ENCODE measurements at places on chromosomes 7 and 10.

DNA sequence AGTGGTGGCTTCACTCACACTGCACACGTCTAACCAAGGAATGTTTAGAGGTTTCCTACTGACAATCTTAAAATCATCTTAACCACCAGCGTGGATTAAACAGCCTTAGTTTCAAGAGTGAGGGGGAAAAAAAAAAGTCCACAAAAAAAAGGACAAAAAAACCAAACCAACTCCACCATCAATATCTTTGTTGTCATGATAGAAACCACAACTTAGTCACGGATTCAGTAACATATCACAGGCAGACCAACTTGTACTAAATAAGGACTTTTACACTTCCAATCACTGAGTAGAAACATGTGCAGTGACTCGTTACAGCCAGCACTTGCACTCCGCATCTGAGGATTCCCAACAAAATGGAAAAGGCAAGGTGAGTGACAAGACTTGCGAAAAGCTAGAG lies 46.5 kb downstream of the FAM171A1 start:
- DNase-seq: no peak

DNA sequence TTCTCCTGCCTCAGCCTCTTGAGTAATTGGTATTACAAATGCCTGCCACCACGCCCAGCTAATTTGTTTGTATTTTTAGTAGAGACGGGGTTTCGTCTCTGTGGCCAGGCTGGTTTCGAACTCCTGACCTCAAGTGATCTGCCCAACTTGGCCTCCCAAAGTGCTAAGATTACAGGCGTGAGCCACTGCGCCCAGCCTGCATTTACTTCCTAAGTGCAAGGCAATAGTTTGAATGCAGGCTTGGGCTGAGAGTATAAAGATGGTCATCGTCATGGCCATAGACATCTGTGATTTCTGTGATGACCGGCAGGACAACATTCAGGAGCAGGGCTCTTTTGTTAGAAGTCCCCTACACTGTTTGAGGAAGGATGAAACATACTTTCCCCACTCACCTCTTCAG lies 393.9 kb upstream of the SHH start:
- no peak for DNase-seq

DNA sequence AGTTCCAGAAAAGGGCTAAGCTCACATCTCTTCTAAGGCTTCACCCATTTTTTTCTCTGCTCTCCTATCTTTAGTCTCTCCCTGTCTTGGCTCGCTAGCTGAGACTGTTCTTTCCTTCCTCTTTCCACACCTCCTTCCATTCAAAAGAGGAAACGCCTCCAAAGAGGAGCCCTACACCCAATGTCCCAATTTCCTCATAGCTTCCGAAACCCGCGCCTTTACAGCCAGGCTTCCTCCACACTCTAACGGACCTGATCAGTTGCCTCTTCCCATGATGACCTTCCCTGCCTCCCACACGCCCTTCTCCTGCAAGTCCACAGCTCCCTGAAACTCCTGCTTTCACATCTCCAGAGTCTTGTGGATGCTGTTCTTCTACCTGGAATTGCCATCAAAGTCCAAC lies 71.7 kb downstream of the COBL start:
- DNase-seq: no peak

- DNase-seq: peak; percentile 52
Observed at GRCh38 chr7:129367700-129368388, 66.4 kb upstream of the STRIP2 start.

- no peak for DNase-seq
Observed at GRCh38 chr10:77131214-77131613, 506.4 kb downstream of the KCNMA1 start.

DNA sequence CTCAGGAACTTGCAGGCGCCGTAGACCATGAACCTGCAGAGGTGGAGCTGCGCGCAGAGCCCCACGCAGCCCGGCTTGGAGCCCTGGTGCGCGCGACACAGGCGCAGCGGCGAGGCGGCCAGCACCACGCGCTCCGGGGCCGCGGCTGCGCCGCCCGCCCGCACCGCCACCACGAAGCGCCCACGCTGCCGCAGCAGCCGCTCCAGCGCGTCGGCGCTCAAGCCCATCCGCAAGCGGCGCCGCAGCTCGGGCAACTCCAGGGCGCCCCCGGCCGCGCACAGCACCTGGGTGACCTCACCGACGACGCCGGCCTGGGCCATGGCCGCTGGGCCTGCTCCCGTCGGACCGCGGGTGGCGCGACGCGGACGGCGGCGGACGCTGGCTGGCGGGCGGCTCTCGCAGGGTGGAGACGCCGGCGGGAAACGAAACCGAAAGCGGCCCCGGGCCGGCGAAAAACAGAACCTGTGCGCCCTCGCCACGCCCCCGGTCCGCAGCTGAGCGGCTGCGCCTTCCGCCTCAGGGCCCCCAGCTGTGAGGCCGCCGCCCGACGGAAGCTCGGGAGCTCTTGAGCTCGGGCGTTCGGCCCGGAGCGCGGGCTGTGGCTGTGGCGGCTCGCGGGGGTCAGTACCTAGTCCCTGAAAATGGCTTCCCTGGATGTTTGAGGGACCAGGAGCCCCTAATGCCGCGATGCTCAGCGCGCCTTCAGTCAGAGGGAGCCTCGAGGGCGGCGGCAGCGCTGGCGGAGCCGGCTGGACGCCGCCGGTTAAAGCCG lies at the start of gene PARP12:
PARP12 (minus strand) TSS at position 424 of the 772 bp plus-strand sequence; CDS start at position 320, 104 bp downstream.
- DNase-seq: peak; percentile 46

- DNase-seq: no peak
Observed at GRCh38 chr7:17015598-17016031, 133.8 kb upstream of the AGR3 start.

DNA sequence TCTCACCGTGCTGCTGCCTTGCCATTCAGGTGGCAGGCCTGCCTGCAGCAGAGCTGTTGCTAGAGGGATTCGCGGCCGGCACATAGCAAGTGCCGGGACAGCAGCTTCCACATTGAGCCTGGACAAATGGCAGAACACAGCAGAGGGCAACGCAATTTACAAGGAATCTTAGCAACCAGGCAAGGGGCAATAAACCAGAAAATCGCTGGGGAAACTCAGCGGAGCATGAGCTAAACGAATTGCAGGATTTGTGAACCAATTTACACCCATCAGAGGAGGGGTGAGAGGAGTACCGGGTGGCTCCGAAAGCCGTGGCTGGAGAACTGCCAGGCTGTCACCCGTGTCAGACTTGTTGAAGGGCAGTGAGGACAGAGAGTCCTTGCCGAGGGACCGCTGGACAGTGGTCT lies 58.6 kb upstream of the LOXL4 start:
- DNase-seq: no peak

GRCh38 chr10:22722626-22723169 lies 8.3 kb upstream of the PIP4K2A start:
- DNase-seq: no peak

DNA sequence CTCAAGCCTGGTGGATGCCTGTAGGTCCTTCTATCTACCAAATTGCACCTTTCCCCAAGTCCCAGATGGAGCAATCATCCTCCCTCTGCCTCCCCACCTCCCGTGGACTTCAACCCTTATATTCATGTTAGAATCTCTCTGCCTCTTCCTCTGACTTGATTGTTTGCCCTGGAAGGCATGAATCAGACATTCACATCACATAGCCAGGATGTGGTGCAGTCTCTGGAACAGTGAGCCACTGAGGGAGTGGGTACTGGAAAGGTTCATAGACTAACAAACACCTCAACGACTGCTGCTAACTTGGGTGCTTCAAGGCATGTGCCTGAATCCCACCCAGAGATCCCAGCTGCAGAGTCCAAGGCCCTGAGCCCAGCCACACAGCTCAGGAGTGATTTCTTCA lies 494.0 kb downstream of the TNS3 start:
- DNase-seq: no peak

DNA sequence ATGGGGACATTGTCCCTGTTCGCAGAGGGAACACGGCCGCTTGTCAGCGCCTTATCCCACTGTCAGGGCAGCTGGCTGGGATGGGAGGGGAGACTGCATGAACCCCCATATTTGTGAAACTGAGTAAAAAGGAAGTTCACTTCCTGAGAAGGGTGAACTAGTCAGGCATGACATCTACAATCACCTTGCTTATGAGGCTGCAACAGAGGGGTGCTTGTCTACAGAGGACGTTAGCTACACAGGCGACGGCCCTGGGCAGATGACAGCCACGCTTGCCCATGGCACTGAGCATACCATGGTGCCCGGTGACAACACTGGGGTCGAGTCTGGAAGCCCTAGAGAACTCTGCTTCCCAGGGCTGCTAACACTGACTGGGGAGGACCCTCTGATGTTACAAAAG lies 46.0 kb upstream of the KDM7A start:
- no peak for DNase-seq

DNA sequence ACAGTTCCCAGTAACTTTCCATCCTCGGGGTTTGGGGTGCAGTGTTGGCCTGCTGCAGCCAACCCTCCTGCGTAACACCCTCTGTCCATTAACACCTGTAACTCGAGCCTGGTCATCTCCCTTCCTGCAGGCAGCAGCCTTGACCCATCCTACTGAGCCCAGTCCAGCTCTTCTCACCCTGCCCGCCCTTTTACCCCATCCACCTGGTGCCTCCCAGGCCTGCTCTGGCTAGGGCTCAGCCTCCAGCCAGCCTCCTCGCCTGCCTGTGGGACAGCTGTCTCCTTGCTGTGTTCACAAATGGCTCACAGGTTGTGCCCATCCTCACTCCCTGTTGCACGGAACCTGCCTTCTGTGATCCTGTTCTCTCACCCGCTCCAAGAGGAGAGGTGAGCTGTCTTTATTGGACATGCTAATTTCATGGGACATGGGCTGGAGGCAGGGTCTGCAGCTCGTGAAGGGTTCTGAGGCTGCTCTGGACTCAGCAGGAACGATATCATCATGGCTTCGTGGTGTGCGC lies 277.2 kb upstream of the TCERG1L start:
- no peak for DNase-seq

DNA sequence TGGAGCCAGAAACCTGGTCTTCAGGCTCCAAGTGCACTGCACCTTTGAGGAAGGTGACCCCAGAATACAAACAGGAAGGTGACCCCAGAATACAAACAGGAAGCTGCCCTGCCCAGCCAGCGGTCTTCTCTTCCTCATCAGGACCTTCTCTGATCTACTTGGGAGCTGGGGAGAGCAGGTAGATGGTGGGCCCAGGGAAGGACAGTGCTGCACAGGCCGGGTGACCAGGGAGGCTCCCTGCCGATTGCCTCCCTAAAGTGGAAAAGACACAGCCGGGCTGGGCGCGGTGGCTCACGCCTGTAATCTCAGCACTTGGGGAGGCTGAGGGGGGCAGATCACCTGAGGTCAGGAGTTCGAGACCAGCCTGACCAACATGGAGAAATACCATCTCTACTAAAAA lies 151.8 kb upstream of the CHST15 start:
- no peak for DNase-seq

GRCh38 chr7:157116762-157117161 lies 22.0 kb upstream of the UBE3C start:
- no peak for DNase-seq

DNA sequence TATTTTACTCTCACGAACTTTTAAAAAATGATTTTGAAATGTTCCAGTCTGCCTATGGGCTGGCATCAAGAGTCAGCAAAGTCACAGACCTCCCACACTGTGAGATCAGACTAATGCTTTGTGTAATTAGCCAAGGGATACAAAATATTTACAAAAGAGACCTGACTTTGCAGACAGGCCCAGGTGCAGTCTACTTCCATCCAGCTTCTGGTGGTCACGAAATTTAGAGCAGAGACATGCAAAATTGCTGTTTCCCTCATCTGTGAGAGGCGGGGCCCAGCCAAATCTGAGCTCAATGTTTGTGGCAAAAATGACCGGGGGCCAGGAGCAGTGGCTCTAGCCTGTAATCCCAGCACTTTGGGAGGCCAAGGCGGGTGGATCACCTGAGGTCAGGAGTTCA lies 82.5 kb upstream of the PITRM1 start:
- DNase-seq: no peak

GRCh38 chr7:53656881-53657280 lies 621.4 kb downstream of the POM121L12 start:
- DNase-seq: no peak

DNA sequence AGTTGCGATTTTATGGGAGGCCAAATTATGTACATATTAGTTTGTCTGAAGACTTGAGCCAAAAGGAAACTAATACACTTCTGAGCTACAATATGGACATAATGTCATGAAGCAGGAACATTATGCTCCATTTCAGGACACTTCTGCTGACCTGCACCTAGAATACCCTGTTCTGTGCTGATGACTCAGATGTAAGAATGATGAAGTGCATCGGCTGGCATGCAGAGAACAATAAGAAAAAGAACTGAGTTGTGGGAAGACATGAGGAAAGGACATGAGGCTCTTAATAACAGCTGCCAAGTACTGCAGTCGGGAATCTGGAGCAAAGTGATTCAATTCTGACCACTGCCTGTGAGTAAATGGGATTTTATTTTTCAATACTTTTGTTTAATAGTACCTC lies 192.9 kb upstream of the VSTM2A start:
- no peak for DNase-seq

- no peak for DNase-seq
Observed at GRCh38 chr7:106010331-106010730, 47.3 kb downstream of the CDHR3 start.

DNA sequence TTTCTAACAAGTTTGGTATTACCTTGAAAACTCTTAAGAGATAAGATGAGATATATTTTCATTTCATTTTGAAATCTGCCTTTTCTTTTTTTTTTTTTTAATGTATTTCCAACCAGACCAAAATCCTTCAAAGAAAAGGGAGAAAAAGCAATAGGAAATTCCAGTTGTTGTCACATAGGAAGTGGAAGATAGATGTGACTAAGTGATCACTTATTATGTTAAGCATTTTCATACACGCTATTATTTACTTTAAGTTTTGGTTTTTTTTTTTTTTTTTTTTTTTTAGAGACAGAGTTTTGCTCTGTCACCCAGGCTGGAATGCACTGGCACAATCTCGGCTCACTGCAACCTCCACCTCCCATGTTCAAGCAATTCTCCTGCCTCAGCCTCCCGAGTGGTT lies 197.2 kb upstream of the FRMD4A start:
- no peak for DNase-seq

DNA sequence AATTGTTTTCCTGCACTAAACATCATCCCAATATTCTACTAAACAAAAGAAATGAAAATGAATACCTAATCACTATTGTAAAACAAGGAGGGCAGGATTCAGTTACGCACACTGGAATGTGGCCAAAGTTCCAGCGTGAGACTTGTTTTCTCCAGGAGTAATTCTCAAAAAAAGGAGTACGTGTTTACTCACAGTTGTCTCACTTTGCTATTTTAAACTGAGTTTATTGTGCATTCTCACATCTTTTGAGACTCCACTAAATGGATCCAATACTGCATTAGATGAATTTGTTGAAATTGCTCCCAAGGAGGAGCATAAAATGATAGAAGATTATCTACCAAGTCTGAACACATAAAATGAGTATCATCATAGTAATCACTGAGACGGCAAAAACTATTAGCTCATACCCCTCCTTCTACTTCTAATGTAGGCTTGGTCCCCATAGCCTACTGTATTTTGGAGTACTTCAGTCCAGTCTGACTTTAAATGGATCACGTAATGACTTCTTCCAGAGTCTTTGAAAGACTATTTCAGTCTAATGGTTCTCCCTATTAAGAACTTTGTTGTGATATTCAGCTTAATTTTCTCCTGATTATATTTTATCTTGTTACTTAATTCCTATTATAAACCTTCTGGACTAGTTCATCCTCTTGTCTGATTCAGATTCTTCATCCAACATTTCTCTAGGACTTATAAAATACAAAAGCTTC lies 3.8 kb downstream of the GRM3 start:
- DNase-seq: no peak

GRCh38 chr7:92626281-92626809 lies 36.2 kb upstream of the FAM133B start:
- no peak for DNase-seq

Data from amygdala (tissue), 56 donors.